ENCODE measurements at places on chromosomes 12 and 14.
A peak's percentile ranks its signal among the peaks of the same experiment; 100 is the strongest.

GRCh38 chr14:34211732-34212131 is 250.3 kb downstream of the SPTSSA start:
- no peak for DNase-seq

DNA sequence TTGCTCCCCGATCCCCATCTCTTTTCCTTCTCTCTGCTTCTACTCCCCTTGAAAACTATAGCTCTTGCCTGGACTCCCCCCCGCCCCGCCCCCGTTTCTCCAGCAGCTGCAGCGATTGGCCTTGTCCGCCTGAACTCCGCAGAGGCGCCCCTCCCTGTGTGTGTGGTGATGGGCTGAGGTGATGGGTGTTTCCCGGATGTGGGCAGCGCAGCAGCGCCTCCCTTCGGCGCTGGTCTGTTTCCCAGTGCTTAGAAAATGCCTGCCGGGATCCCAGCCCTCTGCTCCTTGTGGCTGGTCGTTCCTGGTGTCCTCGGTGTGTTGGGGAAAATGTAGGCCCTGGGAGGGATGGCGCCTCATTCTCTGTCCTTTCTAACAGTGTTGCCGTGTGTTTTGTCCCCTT is 43.3 kb downstream of the GALNT8 start:
- no peak for DNase-seq

DNA sequence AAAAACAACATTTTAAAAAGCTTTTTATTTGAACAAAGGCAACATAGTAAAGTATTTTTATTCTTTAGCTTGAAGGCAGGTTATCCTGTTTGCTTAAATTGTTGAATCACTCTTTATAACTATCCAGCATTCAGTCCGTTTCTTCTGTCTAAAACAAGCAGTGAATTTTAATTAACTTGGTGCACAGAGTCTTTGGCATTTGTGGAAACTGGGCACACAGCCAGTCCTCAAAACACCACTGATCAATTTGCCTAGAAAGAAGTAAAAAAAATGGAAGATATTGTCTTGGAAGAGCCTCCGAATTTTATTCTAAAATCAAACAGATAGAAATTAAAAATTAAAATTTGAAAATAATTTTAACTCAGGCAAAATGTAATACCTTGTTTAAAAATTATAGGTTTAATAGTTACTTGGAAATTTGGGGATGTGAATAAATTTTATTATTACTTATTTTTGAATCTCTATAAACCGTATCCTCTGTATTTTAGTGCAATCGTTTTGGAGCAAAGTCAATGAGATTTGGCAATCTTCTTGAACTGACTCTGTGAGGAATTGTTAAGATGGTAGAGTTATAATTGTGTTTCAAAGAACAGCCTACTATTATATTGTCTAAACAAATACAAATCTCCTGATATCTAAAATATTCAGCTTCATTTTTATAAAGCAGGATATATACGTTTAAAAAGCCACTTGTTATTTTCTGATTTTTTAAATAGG is 927.0 kb downstream of the SLC16A7 start:
- DNase-seq = no peak

DNA sequence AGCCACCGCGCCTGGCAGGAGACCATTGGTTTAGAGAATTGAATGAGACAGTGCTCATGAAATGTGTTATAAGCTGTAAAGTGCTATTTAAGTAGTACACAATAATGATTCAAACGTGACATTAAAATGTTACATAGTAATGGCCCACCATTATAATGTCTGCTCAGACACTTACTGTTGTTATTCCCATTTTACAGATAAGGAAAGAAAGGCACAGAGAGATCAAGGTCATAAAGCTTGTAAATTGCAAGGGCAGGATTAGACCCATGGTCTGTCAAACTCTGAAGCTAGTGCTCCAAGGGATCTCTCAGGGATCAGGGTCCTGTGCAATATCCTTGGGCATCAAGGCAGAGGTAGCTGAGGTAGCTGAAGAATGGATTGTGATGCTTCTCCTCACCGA is 6.2 kb downstream of the ACSM4 start:
- no peak for DNase-seq

DNA sequence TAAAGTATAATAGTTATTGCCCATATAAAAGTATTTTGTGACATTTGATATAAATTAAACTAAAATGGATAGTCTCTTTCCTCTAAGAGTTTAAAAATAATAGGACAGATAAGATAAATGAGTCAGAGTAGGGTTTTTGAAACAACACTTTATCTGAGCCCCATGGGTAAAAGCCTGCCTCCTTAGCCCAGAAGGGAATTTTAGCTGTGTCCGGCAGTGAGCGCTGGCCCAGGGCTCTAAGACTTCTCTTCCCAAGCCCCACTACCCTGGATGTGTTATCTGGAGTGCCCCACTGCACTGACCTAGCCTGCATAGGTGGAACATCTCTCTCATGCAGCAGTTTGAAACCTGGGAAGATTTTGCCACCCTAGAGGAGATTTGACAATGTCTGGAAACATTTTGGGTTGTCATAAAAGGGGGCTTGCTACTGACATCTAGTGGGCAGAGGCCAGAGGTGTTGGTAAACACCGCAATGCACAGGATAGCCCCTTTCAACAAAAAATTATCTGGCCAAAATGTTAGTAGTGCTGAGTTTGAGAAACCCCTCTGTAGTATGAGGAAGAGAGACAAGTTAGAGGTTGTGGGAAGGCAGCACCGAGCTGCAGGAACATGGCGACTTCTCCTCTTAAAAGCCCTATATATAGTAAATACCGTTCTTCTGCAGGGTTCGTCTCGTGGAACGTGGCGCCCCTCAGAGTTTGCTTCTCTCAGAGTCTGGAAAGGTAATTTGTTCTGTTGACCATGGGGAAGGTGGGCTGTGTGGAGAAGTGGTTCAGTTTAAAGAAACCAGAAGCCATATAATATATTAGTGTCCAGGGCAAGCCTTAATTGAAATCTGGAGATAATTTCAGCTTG is 29.3 kb upstream of the ATF1 start:
- peak; percentile 36 for DNase-seq

GRCh38 chr12:77767756-77768343 is 62.8 kb upstream of the NAV3 start:
- no peak for DNase-seq
